ENCODE measurements at places on chromosomes 12 and 14. TPM values are rescaled to one million over a fixed set of nuclear protein-coding genes. Genes with fewer than 3 reads are reported as not detected.
A peak's percentile ranks its signal among the peaks of the same experiment; 100 is the strongest.

TMEM119 gene
- 43.2 TPM for total RNA-seq

PGF gene
- total RNA-seq = 8.6 TPM

RTN1 gene
- total RNA-seq = 0.78 TPM

P2RX2 gene
- 8.6 TPM for total RNA-seq

GRCh38 chr12:79086541-79087296 is 222.1 kb downstream of the SYT1 start:
- DNase-seq = no peak

DNA sequence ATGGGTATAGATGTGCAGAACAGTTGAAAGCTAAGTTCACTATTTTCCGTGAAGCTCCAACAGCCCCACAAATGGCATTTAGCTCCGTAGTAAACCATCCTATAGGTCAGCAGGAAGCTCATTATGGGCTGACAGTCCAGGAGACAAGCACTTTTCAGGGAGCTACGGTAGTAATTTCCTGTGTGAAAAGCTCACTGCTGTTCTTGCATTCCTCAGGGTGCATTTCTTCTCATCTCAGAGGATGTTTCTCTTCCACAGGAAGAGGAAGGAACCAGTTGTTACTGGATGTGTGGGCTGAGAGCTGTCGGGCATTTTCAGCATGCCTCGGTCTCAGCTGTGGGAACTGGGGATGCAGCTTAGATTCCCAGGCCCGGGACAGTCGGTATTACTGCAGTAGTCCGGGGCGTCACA is 72.8 kb downstream of the GALNT4 start:
- peak; percentile 42 for DNase-seq

GRCh38 chr14:23382276-23382675 is 5.4 kb downstream of the CMTM5 start:
- DNase-seq = no peak

DNA sequence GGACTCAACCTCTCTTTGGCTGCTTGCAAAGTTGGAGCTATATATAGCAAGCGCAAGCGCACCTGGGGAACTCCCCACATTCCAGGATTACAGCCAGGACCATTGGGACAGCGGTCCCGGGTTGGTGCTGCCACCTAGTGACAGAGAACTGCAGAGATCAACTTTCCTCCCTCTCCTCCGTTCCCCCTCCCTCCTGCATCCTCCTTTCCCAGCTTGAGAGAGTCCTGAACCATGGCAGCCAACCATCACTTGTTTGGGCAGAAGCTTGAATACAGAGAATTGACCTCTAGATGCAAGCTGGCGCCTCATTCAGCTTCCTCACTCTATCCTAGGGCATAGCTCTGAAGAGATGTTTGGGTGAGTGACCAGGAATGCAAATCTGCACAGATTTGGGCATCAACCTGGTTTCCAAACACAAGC is 17.4 kb upstream of the FLVCR2 start:
- DNase-seq = peak; percentile 83

- DNase-seq = no peak
Observed at GRCh38 chr14:24277606-24278321, 6.4 kb upstream of the RABGGTA start.

GRCh38 chr12:74985293-74985985 is 224.2 kb downstream of the KCNC2 start:
- DNase-seq = no peak

Measured in mesothelial cell of epicardium (in vitro differentiated cells).